ENCODE measurements at places on chromosomes 1 and 21.
A peak's percentile ranks its signal among the peaks of the same experiment; 100 is the strongest.

- peak; percentile 53 for DNase-seq
Measured at GRCh38 chr1:8154621-8155052, 128.5 kb upstream of the ERRFI1 start.

DNA sequence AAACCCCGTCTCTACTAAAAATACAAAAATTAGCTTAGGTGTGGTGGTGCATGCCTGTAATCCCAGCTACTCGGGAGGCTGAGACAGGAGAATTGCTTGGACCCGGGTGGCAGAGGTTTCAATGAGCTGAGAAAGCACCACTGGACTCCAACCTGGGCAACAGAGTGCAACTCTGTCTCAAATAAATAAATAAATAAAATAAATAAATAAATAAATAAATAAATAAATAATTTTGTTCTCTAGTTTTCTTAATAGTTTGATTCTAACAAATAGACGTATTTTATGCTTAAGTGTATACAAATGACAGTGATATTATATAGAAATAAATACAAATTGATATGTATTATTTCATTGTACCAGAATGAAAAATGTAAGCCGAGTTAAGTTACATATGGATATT is 339.9 kb upstream of the OLFM3 start:
- no peak for DNase-seq

DNA sequence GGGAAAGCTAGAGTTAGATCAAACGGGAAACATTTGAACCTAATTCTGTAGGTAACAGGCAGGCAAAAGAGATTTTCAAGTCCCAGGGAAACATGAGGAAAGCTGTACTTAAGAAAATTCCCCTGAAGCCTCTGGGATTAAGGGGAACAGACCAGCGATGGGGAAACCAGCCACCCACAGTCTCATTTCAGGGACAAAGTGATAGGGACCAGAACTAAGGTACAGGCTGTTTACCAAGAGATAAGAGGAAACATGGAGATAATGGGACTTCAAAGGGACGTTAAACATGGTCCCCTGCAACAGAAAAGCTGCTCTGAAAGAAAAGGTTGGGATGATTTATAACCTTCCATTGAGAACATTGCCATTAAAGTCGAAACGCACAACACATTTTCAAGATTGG is 84.4 kb downstream of the NTPCR start:
- DNase-seq = no peak

DNA sequence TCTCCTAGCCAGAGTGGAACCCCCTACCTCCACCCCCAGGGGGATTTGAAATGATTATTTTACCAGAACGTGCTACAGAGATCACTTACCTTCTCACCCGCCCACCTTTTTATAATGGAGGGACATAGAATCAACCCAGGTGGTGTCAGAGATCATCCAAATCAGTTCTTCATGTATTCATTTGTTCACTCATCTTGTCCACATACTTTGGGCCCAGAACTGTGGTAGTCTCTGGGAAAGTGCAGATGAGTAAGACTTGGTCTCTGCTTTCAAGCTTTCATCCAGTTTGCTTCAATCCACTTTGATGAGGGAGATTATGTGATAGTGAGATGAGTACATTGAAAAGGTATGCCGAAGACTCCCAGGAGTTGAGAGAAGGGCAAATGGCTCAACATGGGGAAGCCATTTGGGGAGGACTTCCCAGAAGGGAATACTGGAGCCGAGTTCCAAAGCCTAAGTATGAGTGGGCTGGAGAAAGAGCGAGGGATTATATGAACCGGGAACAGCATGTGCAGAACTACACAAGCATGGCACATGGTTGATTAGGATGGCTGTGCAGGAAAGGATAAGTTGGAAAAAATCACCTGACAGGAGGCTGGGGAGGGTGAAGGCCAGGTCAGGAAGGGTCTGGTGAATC is 1.9 kb downstream of the FGGY start:
- DNase-seq = no peak

DNA sequence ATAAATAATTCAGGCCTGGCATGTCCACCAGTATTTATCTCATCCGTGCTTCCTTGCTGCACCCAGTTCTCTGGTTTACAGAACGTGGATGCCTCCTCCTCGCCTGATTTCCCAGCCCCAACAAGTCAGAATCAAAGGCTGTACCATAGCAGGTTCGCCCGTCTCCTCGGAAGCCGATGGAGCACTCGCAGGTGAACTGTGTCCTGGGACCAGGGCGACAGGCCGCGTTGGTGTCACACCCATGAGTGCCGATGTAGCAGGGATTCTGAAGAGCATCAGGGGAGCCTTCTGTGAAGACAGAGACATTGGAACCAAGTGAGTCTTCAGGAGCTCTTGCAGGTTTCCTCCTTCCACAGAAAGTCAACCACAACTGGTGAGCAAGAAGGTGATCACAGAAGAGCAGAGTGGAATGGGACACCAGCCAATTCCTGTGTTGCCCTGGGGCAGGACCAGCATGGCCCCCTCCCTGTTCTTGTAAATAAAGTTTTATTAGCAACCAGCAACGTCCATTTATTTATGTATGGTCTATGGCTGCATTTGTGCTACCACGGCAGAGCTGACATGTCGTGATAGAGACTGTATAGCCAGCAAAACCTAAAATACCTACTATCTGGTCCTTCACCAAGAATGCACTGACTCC is 40.8 kb downstream of the NID1 start:
- DNase-seq = no peak

DNA sequence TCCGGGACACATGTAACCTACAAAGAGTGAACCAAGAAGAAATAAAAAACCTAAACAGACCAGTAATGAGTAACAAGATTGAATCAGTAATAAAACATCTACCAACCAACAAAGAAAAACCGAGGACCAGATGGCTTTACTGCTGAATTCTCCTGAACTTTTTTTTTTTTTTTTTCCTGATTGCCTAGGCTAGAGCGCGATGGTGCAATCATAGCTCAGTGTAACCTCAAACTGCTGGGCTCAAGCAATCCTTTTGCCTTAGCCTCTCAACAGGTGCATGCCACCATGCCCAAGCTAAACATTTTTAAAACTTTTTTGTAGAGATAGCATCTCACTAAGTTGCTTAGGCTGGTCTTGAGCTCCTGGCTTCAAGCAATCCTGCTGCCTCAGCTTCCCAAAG is 11.2 kb upstream of the FGGY start:
- no peak for DNase-seq

GRCh38 chr21:42097860-42098454 is 26.8 kb downstream of the UMODL1 start:
- DNase-seq = no peak

- no peak for DNase-seq
Measured at GRCh38 chr1:16249596-16250241, 12.7 kb upstream of the CPLANE2 start.

GRCh38 chr1:153573351-153573750 is 7.7 kb upstream of the S100A2 start:
- no peak for DNase-seq

- peak; percentile 34 for DNase-seq
Measured at GRCh38 chr1:228898582-228898992, 163.3 kb downstream of the RHOU start.

GRCh38 chr1:1799716-1800115 is 21.4 kb upstream of the NADK start:
- DNase-seq = no peak

- peak; percentile 26 for DNase-seq
Measured at GRCh38 chr1:180158149-180159147, 3.8 kb downstream of the QSOX1 start.

GRCh38 chr1:56578963-56579875 is at the start of gene PLPP3:
Gene PLPP3 (minus strand): TSS chr1:56579563. CDS start chr1:56579016, 547 bp downstream.
- DNase-seq = peak; percentile 88

GRCh38 chr1:145871994-145872924 is 13.4 kb upstream of the PIAS3 start:
- DNase-seq = peak; percentile 75

DNA sequence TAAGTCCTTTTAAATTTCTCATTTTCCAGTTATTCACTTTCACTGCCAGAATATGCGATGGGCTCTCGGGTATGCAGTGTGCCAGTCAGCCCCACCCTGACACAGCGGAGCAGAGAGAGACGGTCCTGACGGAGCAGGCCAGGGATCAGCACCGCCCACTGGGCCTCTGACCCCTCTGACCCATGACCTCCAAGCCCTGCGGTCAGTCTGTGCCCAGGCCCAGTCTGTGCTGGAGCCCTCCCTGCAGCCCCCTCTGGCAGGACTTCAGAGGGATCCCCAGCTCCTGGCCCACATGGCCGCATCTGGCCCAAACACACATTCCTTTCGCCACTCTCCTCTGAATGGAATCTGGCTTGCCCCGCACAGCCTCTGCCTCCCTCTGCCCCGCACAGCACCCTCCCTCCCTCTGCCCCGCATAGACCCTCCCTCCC is 43.4 kb upstream of the COL6A2 start:
- DNase-seq = peak; percentile 78

DNA sequence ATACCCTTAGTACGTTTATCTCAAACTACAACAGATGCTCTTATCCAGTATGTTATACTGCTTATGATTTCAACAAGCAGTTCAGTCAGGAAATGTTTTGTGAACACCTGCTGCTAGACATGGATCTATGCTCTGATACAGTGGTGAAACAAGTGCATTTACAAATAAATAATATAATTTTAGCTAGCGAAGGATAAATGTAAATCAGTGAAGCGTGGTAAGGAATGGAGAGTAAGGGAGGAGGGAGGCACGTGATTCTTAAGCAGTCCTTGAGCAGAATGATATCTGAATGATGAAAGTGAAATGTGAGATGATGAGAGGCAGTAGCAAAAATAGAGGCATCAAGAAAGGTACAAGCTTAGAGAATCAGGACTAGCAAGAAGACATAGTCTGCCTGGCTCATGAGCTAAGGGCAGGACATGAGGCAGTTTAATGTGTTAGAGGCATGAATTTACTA is 6.3 kb downstream of the TSNAX start:
- no peak for DNase-seq

DNA sequence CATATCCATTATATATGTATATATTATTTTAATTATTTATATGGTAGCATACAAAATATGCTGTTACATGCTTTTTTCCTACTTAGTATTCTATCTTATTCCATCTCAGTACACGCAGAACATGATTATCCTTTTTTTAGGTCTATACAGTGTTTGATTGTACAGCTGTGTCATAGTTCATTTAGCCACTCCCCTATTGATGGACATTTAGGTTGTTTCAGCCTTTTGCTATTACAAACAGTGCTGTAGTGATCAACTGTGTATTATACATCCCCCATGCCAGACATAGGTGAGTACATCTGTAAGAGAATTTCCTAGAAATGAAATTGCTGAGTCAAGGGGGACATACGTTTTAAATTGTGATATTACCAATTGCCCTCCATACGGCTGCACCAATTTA is 15.6 kb downstream of the LACTBL1 start:
- no peak for DNase-seq

Measured in ecto neural progenitor cell (in vitro differentiated cells).